ENCODE measurements at places on chromosomes 2 and 18. TPM values are rescaled to one million over a fixed set of nuclear protein-coding genes. Genes with fewer than 3 reads are reported as not detected.

Gene RAB17
- total RNA-seq: 4.5 TPM

Gene SULT1C2
- total RNA-seq: 1.9 TPM

Gene LRRC30
- not detected for total RNA-seq

DNA sequence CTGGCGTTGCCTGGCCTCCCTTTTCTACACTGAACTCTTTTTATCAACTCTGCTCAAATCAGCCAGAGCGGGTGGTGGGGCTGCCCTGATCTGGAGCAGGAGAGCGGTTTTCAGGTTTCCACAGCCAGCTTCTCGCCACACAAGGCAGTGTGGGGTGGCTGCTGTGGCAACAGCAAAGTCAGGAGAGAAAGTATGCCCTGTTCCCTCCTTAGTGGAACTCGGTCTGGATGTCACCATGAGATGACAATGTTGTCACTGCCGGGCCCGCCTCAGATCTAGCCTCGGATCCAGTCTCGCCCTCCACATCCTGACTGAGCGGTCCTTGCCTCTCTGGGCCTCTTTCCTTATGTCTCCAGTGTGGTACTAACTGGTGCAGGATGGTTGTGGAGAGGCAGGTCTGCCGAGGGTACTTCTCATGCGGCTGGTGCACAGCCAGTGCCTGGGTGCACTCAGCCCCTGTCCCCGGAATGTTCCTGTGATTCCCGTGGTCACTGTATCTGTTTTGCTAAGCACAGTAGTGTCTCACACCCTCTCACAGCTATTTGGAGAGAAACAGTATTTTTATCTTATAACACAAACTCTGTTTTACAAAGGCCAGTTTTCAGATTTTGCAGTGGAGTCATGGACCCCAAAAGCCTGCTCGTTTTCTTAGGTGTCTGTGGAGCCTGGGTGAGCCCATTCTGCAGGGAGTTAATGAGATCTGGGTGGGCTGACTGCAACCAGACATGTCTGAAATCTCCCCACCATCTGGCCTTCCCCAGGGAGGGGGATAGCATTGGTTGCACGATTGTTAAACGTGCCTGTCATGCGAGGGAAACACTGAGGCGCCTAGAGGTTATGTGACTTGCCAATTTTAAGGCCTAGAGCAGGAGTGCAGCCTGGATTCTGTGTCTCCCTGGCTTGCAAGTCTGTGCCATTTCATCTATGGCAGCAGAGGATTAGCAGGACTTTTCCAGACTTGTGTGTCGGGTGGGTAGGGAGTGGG, 261.1 kb upstream of the AGAP1 start:
- peaks cover 41% of the 10 kb centered on the region for H3K27me3 ChIP-seq
- peaks cover 7% of the 10 kb centered on the region for H3K4me1 ChIP-seq
- no peak overlapping the region for H3K27ac ChIP-seq
- H3K4me3 ChIP-seq: no peak overlapping the region
- no peaks in the 10 kb centered on the region for H3K36me3 ChIP-seq

DNA sequence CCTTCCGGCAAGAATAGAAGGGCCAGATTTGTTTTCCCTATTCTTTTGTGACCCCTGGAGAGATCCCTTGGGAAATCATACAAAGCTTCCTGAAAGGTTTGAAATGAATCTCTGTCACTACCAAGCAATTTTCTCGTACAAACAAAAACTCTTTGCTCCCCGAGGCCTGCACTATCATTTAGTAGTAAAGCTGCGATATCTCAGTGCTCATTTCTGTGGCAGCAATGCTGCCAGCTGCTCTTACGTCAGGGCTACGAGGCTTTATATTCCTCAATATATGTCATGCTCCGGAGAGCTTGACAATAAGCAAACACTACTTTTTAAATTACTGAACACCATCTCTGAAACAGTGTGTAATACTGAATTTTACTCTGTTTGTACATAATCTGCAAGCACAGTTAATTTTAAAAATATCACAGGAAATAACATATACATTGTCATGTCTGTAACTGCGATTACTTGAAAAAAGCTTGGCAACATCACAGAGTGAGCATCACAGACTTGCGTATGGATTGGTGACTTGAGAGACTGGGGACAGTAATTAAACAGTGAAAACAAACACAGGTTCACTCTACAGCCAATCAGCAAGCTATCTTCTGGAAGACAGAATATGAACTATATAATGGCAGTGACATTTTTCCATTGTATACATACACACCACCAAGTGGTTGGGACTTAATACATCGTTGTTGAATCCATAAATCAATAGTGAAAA, 403.3 kb upstream of the NETO1 start:
- no peak overlapping the region for H3K27ac ChIP-seq
- no peaks in the 10 kb centered on the region for H3K27me3 ChIP-seq
- no peaks in the 10 kb centered on the region for H3K4me1 ChIP-seq
- DNase-seq: no peak
- no peaks in the 10 kb centered on the region for H3K36me3 ChIP-seq

GRCh38 chr2:100629309-100629708, 66.5 kb downstream of the PDCL3 start:
- no peaks in the 10 kb centered on the region for H3K4me1 ChIP-seq
- no peaks in the 10 kb centered on the region for H3K36me3 ChIP-seq
- H3K27ac ChIP-seq: no peak overlapping the region
- no peak for DNase-seq
- peaks cover 10% of the 10 kb centered on the region for H3K27me3 ChIP-seq
